Stimulated activated CD4-positive, alpha-beta T cell treated with anti-CD3 and anti-CD28 coated beads, TNF-alpha, amount 100 ng/mL, for 24 hours (primary cell): ENCODE measurements at places on chromosomes 13 and 19.

DNA sequence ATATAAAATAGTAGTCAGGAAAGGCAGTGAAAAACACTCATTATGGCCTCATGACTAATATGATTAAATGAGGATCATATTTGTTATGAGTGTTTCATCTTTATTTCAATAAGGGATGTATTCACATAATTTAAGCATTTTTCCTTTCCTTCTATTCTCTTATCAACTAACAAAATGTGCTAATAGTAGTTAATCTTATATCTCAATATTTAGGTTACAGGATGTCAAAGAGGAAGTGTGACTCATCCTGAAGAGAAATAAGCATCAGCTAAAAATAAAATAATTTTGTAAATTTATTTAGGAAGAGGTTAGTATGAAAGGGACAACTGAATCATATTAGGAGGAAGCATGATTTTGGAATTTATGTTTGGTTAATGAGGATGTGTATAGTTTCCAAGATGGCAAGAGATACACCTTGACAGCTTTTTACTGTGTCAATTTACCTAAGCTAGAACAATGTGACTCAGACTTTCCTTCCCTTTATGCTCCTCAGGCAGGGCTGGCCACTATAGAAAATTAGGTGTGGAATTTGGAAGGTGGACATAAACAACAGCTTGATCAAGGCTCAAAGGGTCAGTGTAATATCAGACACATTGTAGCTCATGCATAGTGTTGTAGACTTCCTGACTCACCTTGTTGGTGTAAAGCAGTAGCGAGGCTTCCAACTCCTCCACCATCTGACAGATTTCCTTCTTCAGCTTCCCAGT, 172.7 kb downstream of the SLITRK1 start:
- DNase-seq = no peak

DNA sequence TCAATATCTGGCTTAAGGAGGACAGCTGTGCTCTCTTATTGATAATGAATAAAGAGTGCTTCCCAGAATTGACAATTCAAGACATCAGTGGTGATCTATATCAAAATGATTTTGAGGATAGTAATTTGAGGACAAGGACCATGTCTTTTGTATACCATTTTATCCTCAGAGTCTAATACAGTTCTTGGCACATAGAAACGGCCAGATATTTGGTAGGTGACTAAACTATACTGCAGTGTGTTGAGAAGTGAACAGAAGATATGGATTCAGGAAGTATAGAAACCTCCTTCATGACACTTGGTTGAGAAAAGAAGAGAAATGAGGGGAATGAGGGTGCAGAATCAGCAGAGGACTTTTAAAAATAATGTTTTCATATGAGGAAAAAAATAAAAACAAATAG, 16.1 kb upstream of the LMO7 start:
- no peak for DNase-seq

DNA sequence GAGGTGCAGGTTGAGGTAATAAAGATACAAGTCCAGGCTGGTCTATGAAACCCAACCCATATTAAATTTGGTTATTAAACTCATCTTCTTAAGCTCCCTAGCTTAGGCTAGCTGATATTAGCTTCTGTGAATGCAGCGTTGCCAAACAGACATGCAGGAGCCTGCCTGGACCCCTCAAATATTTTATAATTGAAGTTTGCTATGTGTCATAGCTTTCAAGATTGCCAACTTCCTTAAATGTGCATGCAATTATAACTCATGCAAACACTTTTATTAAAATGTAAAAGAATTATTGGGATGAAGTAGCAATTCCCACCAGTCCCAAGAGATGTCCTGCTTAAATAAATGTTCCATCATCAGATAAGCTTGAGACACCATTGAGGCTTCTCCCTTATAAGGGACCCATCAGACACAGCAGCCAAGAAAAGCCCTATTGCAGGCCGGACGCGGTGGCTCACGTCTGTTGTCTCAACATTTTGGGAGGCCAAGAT, 51.3 kb downstream of the MBNL2 start:
- no peak for DNase-seq

GRCh38 chr13:33728271-33729037, 89.5 kb upstream of the RFC3 start:
- DNase-seq = no peak

- DNase-seq = no peak
Measured at GRCh38 chr19:38924388-38924787, 6.2 kb downstream of the SARS2 start.

DNA sequence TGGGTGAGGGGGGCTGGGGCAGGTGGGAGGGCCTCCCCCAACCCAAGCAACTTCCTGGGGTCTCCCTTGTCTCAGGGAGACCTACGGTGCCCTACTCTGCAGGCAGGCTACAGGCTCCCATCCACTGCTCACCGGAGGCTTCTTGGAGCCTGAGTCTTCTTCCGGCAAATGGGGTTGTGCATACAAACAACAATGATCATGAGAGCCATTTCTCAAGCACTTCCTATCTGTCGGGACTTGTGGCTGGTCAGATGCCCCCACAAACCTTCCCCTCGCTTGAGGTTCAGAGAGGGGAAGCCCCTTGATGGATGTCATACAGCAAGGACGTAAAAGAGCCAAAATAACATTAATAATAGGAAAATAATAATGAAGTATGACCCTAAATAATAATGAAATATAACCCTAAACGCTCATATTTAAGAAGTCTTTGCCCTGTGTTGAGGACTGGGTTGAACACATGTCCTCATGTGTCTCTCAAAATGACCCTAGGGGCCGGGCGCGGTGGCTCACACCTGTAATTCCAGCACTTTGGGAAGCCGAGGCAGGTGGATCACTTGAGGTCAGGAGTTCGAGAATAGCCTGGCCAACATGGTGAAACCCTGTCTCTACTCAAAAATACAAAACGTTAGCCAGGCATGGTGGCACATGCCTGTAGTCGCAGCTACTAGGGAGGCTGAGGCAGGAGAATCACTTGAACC, 727 bp downstream of the CD37 start:
- DNase-seq = no peak
